SJSA1 (cell line): ENCODE measurements at places on chromosomes 2 and 18.

- DNase-seq: no peak
Measured at GRCh38 chr2:113822087-113822815, 65.8 kb upstream of the SLC35F5 start.

GRCh38 chr18:74616494-74616893 lies 18.8 kb downstream of the ZNF407 start:
- DNase-seq: no peak

- no peak for DNase-seq
Measured at GRCh38 chr18:7889515-7889914, 322.4 kb downstream of the PTPRM start.

GRCh38 chr2:120674246-120675170 lies 61.2 kb upstream of the GLI2 start:
- no peak for DNase-seq

GRCh38 chr2:196274387-196274809 lies 103.0 kb upstream of the STK17B start:
- DNase-seq: peak; percentile 65

GRCh38 chr2:55418512-55419232 lies 984 bp downstream of the CCDC88A start:
- DNase-seq: peak; percentile 10

- no peak for DNase-seq
Measured at GRCh38 chr2:110971811-110972210, 148.9 kb upstream of the BCL2L11 start.

- DNase-seq: no peak
Measured at GRCh38 chr2:203394519-203395227, 66.5 kb downstream of the ABI2 start.

DNA sequence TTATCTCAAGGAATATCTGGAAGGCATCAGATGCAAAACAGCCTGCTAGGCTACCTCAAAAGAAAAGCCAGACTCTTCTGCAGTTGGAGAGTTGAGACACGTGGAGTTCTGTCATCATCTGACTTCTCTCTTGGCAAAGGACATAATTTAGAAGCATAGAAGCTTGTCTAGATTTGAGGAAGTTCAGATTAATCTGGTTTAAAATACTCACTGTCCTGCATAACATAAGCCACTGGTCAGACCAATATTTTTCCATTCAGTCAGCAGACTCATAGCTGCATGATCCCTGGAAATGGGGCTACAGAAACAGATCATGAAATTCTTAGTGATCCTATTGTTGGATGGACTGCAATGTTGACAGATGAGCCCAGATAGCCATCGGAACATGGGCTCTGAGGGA lies 349.0 kb downstream of the TXNL1 start:
- no peak for DNase-seq

DNA sequence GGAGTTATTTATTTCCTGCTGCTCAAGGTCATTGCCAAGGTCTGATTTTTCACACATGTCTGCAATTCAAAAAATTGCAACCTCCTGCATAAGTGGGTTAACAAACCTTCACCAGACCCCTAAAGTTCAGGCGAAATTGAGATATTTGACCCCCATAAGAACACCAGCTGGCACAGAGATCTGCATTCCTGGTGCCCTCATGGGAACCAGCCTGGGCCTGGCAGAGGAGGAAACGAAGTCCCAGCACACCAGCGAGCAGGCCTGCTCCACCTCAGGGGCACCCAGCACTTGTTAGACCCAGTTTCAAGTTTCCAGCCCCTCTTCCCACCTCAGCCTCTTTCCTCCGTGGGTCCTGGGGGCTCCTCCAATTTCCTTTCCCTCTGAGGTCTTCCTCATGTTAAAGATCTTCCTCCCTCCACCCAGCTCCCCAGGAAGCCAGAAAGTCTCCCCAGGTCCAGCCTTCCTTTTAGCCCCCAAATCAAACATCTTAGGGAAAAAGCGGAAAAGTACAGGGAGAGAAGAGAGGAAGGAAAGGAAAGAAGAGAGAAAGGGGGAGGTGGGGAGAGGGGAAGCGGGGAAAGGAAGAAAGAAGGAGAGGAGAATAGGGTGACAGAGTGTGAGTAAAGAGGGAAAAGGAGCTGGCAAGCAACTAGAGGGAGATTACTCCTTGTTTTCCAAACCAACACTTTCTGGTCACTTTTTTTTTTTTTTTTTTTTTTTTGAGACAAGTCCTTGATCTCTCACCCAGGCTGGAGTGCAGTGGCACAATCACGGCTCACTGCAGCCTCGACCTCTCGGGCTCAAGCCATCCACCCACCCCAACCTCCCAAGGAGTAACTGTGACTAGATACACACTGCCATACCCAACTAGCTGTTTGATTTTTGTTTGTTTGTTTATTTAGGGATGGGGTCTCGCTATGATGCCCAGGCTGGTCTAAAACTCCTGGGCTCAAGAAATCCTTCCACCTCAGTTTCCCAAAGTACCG lies 3.9 kb upstream of the C2orf72 start:
- DNase-seq: no peak

DNA sequence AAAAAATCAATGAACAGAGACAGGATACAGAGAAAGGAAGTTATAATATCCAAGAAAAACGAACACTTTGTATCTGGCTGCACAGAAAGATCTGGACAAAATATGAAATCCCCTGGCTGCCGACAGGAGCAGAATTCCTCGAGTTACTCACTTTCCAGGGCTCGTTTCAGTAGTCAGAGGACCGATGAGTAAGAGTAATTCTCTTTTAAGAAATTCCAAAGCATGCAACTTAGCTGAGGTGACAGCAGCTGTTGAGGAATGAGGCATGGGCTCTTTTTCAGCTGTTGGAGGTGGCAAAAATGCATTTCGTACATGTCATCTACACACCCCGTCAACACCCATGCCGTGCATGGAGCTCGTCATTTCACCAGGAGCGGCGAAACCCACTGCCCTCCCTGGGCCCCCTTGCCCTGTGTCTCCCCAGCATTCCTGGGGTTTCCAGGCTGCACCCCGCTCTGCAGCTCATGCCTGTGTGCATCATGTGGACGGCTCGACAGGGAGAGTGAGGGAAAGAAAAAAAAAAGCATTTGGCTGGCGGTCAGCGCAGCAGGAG lies 210.8 kb upstream of the SMIM21 start:
- peak; percentile 77 for DNase-seq

DNA sequence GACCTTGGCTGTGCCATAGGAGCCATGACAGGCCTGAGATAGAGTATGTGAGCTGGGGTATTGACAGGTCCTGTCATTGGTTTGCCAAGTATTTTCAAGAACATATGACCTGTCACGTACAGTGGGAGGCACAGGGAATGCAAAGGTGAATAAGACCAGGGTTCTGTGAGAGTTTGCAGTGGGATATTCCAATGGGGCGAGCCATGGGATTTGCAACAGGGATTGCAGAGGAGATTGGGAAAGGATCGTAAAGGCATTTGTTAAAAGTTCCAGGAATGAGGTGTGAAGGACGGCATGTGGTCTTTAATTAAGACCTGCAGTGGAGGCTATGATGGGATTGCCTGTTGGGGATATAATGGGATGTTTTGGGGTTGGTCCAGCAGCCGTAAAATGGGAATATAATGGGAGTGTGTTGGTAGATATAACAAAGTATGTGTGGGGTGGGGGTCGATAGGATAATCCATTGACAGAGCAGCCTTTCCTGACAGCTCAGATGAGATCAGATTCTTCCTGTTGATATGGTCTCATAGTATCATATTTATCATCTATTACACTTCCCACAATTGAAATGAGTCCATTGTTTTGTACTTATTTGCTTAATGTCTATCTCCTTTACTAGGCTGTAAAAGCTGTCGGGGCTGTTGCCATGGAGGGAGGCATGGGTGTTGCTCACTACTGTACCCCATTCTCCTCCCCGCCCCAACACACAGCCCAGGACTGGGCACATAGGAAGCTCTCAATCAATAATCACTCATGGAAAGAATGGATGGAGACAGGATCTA lies 38.1 kb downstream of the PKDCC start:
- no peak for DNase-seq

DNA sequence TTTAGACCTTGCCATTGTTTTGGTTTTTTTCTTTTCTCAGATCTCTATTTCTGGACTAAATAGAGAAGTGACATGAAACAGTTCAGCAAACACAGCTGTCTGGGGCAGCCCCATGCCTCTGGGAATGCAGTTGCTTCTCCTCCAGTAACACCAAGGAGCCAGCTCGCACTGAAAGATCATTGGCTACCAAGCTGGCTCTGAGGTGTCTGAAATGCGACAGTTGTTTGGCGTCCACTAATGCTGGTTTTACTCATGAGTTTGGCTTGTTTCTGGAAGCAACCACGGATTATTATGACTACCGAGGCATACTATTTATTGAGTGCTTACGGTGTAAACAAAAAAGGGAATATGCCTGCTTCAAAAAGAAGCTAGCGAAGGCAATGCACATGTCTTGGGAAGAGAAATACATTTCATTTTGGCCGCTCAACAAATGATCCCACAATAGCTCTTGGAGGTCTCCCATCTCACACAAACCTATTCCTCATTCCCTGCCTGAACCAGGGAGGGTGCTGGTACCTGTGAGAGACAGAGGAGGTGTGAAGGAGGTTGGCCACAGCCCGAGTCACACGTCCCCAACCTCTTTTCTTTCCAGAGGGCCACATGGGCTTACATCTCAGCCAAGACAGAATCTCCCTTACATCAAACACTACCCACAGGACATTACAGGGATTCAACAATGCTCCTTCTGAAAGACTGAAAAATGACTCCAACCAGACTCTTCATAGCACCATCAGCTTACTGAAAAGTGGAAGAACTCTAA lies 37.5 kb upstream of the NEB start:
- DNase-seq: no peak

DNA sequence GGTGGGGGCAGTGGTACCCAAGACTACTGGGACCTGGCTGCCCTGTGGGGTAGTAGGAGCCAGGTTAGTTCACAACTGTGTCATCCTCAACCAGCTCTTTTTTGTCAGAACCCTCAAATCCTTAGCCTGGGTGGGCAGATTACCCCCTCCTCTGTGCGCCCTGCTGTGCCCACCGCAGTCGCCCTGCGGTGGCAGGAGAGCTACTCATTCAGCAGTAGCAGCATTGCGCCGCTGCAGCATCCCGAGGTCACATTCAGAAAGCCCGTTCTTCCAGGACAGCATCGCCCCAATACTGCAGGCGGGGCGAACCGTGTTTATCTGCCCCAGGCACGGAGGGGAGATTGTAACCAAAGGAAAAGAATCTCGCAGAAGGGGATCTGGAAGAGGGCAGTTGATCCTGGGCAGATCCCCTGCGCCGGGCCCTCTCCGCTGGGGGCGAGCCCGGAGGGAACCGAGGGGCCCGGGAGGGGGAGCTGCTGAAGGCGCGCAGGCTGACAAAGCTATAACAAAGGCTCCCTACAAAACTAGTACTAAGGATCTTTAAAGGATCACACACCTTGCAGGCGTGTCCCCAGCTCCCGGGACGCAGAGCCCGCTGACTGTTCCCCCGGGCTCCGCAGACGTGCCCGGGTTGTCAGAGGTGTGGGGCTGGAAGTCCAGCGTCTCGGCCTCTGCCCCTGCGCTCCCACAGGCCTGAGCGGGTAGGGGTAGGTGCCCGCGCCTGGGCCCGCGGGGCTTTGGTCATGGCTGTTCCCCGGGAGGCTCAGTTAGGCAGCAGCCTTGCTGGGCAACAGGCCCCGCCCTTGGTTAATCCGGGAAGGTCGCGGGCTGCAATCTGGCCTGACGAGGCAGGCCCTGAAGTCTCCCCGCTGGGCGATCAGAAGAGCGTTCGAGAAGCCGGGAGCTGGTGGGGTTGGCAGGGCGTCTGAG lies 13.2 kb downstream of the POU3F3 start:
- no peak for DNase-seq
